SK-N-SH (cell line): ENCODE measurements at places on chromosomes 5 and 9. TPM values are rescaled to one million over a fixed set of nuclear protein-coding genes. Genes with fewer than 3 reads are reported as not detected.

ZBED3 gene
- polyA plus RNA-seq, result 5.8 TPM in 2 replicates

COL27A1 gene
- 6.8 and 8.7 TPM in 2 replicates for polyA plus RNA-seq

DNA sequence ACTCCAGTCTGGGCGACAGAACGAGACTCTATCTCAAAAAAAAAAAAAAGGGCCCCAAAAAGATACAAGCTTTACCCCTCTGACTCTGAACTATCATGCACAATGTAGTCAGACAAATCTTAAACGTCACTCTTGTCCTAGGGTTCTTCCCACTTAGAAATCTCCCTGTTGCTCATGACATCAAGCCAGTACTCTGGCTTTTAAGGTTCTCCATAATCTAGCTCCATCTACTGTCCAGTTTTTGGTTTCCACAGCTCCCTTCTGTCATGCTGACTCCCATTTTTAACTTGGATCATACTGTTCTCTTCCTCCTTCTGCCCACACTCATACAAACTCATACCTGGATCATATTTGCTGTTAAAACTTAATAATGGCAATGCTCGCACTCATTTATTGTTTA is 156.7 kb upstream of the TLX3 start:
- H3K4me1 ChIP-seq, result peaks cover 11% of the 10 kb centered on the region; the same call in 1 of the 2 replicates
- no peak overlapping the region for H3K4me3 ChIP-seq

- no peak for DNase-seq
- no peaks in the 10 kb centered on the region for H3K4me1 ChIP-seq
- no peaks in the 10 kb centered on the region for H3K27me3 ChIP-seq
Observed at GRCh38 chr9:89969156-89969675, 364.4 kb downstream of the GADD45G start.

GRCh38 chr5:133130387-133131118 is 78.7 kb downstream of the HSPA4 start:
- no peaks in the 10 kb centered on the region; the same call in 1 of the 2 replicates for H3K27me3 ChIP-seq
- no peak overlapping the region for H3K4me3 ChIP-seq
- no peak for DNase-seq
- no peak overlapping the region for H3K27ac ChIP-seq
- no peaks in the 10 kb centered on the region for H3K36me3 ChIP-seq
- H3K4me1 ChIP-seq, result peaks cover 12% of the 10 kb centered on the region

GRCh38 chr5:180034564-180034963 is 37.0 kb downstream of the RNF130 start:
- DNase-seq, result no peak
- H3K36me3 ChIP-seq, result peaks cover 45% of the 10 kb centered on the region
- H3K27me3 ChIP-seq, result no peaks in the 10 kb centered on the region
- H3K4me3 ChIP-seq, result no peak overlapping the region
- no peaks in the 10 kb centered on the region for H3K4me1 ChIP-seq
- H3K27ac ChIP-seq, result no peak overlapping the region

TMEM174 gene
- polyA plus RNA-seq, result not detected in 2 replicates

IL33 gene
- not detected in 2 replicates for polyA plus RNA-seq

PCDHB5 gene
- 0.08 and 0.10 TPM in 2 replicates for polyA plus RNA-seq

DNA sequence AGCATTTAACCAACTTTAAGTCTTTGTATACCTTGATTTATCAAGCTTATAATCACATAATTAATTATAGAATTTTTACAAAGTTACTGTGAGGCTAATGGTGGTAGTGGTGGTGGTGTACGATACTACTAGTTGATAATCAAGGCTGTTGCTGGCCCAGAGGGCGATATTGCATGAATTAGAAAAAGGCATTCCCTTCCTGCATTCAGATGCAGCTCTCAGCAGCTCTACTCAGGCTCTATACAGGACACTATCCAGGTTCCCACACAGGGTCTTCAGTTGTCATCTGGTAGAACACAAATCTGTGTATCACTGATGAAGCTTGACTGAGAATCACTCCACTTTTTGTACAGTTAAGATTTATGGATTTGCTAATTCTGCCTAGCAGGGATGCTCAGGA is 562.8 kb upstream of the C9orf72 start:
- H3K27ac ChIP-seq, result no peak overlapping the region
- no peak overlapping the region for H3K4me3 ChIP-seq
- H3K36me3 ChIP-seq, result no peaks in the 10 kb centered on the region
- DNase-seq, result no peak
- peaks cover 13% of the 10 kb centered on the region; the same call in 1 of the 2 replicates for H3K4me1 ChIP-seq

- no peaks in the 10 kb centered on the region for H3K36me3 ChIP-seq
- no peak overlapping the region for H3K27ac ChIP-seq
- H3K4me1 ChIP-seq, result no peaks in the 10 kb centered on the region
- no peak for DNase-seq
Observed at GRCh38 chr9:98522487-98522886, 186.2 kb downstream of the GABBR2 start.

RIOK2 gene
- polyA plus RNA-seq, result 5.6 and 5.9 TPM in 2 replicates

GRCh38 chr5:125056671-125057485 is 310.4 kb upstream of the ZNF608 start:
- H3K36me3 ChIP-seq, result no peaks in the 10 kb centered on the region
- DNase-seq, result no peak
- H3K27ac ChIP-seq, result no peak overlapping the region
- no peak overlapping the region for H3K4me3 ChIP-seq

GRCh38 chr9:127903557-127904475 is 4.4 kb upstream of the ST6GALNAC6 start:
- no peak for DNase-seq
- H3K36me3 ChIP-seq, result no peaks in the 10 kb centered on the region
- no peak overlapping the region for H3K27ac ChIP-seq
- peaks cover 20% of the 10 kb centered on the region; the same call in 1 of the 2 replicates for H3K4me1 ChIP-seq
- H3K4me3 ChIP-seq, result no peak overlapping the region

DNA sequence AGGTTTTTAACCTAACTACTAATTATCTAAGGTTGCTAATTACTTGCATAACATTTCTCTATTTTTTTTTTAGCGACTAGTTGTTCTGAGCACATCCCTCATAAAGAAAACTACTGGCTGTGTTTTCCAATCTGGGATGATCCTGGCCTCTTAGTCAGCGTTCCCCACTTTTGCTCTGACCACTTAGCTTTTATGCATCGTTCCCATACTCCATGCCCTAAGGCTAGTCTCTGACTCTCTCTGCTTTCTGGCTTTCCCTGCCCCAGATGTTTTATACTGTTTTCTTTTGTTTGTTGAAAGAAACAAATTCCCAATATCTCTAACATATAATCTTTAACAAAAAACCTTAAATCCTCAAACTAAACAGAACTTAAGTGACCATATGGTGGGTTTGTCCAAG is 217.9 kb downstream of the SPATA31D1 start:
- no peaks in the 10 kb centered on the region for H3K27me3 ChIP-seq
- no peaks in the 10 kb centered on the region for H3K36me3 ChIP-seq
- H3K4me1 ChIP-seq, result no peaks in the 10 kb centered on the region

GRCh38 chr5:33975852-33976251 is 8.6 kb downstream of the SLC45A2 start:
- H3K4me3 ChIP-seq, result no peak overlapping the region
- H3K27me3 ChIP-seq, result no peaks in the 10 kb centered on the region

DEPDC1B gene
- polyA plus RNA-seq, result 4.2 and 4.7 TPM in 2 replicates

DNA sequence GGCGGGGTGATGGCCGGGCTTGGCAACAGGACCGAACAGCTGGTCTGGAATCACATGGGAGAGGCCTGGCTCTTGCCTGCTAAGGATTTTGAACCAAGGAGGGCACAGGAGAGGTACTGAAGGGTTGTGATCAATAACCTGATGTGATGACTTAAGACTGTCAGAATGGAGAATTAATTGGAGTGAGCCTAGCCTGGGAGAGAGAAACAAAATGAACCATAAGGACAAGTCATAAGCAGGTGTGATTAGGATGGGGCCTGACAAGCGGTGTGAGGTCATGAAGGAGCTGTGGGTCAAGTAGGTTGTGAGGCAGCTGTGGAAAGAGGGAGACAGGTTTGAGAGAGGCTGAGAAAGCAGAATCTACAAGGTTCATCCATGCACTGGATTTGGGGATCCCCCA is 104.6 kb downstream of the MED10 start:
- H3K4me1 ChIP-seq, result peaks cover 7% of the 10 kb centered on the region; the same call in 1 of the 2 replicates
- no peak overlapping the region for H3K27ac ChIP-seq
- no peak for DNase-seq
- H3K4me3 ChIP-seq, result no peak overlapping the region
- H3K36me3 ChIP-seq, result no peaks in the 10 kb centered on the region

SAXO1 gene
- 0.03 TPM in 1 of 2 replicates, not detected in the other for polyA plus RNA-seq

GRCh38 chr9:131361202-131361833 is 32.6 kb upstream of the PRRC2B start:
- no peak for DNase-seq
- H3K27me3 ChIP-seq, result no peaks in the 10 kb centered on the region
- H3K36me3 ChIP-seq, result no peaks in the 10 kb centered on the region
- no peak overlapping the region; the same call in 1 of the 2 replicates for H3K27ac ChIP-seq

STPG3 gene
- not detected in 2 replicates for polyA plus RNA-seq

GRCh38 chr5:14595189-14595588 is 13.6 kb downstream of the OTULINL start:
- peak; percentile 80 for DNase-seq
- H3K27me3 ChIP-seq, result no peaks in the 10 kb centered on the region; the same call in 1 of the 2 replicates
- H3K27ac ChIP-seq, result peak overlapping the region; percentile 98
- no peak overlapping the region for H3K4me3 ChIP-seq
- H3K4me1 ChIP-seq, result peaks cover 51% of the 10 kb centered on the region
- no peaks in the 10 kb centered on the region for H3K36me3 ChIP-seq

DNA sequence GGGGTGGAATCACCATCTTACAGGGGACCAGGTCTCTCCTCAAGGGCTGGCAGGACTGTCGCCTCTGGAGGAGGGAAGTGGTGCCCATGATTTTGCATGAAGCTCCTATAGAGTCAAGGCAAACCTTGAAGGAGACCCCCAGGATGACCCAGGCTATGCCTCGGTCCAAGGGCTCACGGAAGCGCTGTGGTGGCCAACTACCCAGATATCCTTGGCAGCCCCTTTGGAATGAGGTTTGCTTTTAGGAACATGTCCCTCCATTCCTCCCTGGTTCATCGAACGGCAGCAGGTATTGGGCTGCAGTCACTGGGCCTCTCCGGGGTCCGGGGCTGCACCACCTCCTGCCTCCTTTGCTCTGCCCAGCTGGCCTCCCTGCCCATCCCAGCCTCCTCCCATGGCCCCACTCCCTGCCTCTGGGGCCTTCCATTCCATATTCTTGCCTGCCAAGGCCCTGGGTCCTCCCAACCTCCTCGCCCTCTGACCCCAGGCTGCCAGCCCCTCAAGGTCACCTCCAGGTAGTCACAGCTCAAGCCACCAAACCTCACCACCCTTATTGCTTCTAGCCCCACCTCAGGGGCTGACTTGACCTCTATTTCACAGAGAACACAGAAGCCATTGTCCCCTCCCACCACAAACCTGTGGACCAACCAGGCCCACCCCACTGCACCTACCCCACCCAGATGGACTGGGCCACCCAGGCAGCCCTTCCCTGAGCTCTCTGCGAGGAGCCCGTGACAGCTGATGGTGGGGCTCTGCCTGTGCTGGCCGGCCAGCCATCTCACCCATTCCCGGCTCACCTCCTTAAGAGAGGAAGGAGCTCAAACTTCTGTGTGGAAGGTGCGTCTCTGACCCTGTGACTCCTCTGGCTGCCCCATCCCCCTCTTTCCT is 3.6 kb upstream of the IL3 start:
- H3K27me3 ChIP-seq, result no peaks in the 10 kb centered on the region; the same call in 1 of the 2 replicates
- no peaks in the 10 kb centered on the region for H3K4me1 ChIP-seq
- H3K27ac ChIP-seq, result no peak overlapping the region
- H3K36me3 ChIP-seq, result no peaks in the 10 kb centered on the region

CDH9 gene
- not detected in 2 replicates for polyA plus RNA-seq

GFRA3 gene
- 0.11 and 0.15 TPM in 2 replicates for polyA plus RNA-seq

DNA sequence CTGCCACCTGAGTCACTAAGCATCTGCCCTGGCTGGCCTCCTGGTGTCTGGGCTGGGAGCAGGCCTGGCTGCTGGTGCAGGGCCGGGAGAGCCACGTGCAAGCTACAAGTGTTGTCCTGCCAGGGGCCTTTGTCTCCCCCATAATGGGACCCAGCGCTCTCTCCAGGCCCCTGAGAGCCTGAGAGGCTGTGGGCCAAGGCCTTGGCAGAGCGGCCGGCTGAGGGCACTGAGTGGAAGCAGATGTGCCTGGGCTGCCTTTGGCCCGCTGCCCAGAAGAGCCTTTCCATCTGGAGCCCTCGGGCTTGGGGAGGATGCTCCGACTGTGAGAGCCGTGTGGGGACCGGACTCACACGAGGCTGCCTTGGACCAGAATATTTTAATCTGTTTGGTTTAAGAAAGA is 185.5 kb downstream of the RGS3 start:
- no peaks in the 10 kb centered on the region for H3K27me3 ChIP-seq
- no peak overlapping the region for H3K4me3 ChIP-seq
- peak overlapping the region; percentile 91 for H3K27ac ChIP-seq
- peak; percentile 90 for DNase-seq
- peaks cover 56% of the 10 kb centered on the region for H3K4me1 ChIP-seq
- no peaks in the 10 kb centered on the region for H3K36me3 ChIP-seq

ECSCR gene
- 10.9 and 13.5 TPM in 2 replicates for polyA plus RNA-seq

CDKN2A gene
- 34.1 and 41.4 TPM in 2 replicates for polyA plus RNA-seq

DNA sequence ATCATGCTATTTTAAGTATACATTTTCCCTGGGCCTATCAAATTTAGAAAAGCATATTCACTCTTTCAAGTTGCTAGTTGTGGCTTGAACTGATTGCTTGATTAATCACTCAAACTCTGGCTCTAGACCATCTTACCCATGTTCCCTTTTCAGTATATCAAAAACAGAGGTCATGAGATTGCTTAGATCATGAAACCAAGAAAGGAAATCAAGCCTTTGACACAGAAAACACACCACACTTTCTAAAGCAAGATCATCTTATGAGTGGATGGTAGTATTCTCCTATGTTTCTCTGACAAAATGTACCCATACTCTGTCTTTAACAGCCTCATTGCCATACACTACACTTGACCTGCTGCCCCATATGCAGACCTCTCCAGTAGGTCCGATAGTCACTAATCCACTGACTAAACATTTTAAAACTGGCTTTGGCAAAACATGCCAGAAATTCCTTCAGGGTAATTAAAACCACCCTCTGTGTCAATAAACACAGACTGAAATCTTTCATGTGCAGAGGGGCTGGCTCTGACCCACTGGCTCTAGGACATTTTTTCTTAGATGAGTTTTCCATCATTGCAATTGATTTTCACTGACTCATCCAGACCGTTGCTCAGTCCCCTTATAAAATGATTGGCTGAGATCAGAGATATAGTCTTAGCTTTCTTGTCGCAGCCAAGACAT is 18.2 kb downstream of the PPP2R2B start:
- H3K36me3 ChIP-seq, result no peaks in the 10 kb centered on the region
- peak overlapping the region; percentile 50; the same call in 1 of the 2 replicates for H3K27ac ChIP-seq
- H3K4me3 ChIP-seq, result no peak overlapping the region
- no peaks in the 10 kb centered on the region for H3K27me3 ChIP-seq

DNA sequence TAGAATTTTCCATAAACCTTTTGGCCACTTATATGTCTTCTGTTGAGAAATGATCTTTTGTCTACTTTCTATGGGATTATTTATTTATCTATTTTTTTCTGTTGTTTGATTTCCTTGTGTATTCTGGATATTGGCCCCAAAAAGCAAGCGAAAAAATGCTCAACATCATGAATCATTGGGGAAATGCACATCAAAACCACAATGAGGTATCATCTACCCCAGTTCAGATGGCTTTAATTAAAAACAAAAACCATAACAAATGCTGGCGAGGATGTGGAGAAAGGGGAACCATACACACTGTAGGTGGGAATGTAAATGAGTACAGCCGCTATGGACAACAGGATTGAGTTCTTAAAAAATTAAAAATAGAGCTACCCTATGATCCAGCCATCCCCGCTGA is 125.0 kb upstream of the LPCAT1 start:
- no peaks in the 10 kb centered on the region for H3K4me1 ChIP-seq
- no peak overlapping the region for H3K27ac ChIP-seq
- H3K27me3 ChIP-seq, result peaks cover 40% of the 10 kb centered on the region

- peaks cover 10% of the 10 kb centered on the region; the same call in 1 of the 2 replicates for H3K4me1 ChIP-seq
- H3K27me3 ChIP-seq, result no peaks in the 10 kb centered on the region
- no peak for DNase-seq
- no peaks in the 10 kb centered on the region; the same call in 1 of the 2 replicates for H3K36me3 ChIP-seq
- H3K27ac ChIP-seq, result peak overlapping the region; percentile 8; the same call in 1 of the 2 replicates
Observed at GRCh38 chr5:109053995-109054417, 306.3 kb downstream of the FER start.

ANKRD20A1 gene
- not detected in 2 replicates for polyA plus RNA-seq

PCDHB6 gene
- polyA plus RNA-seq, result 3.9 and 5.0 TPM in 2 replicates

TOPORS gene
- 4.9 and 6.1 TPM in 2 replicates for polyA plus RNA-seq
